ENCODE measurements at places on chromosomes 11 and 22. TPM values are rescaled to one million over a fixed set of nuclear protein-coding genes. Genes with fewer than 3 reads are reported as not detected.

GRCh38 chr11:971731-972365 lies 46.2 kb downstream of the AP2A2 start:
- DNase-seq, result no peak

GRCh38 chr11:72441752-72442207 lies 7.4 kb upstream of the CLPB start:
- DNase-seq, result peak; percentile 29

MRPL40 gene
- 44.4 TPM for total RNA-seq

H19 gene
- 0.17 TPM for total RNA-seq
